ENCODE measurements at places on chromosomes 3 and 15. TPM values are rescaled to one million over a fixed set of nuclear protein-coding genes. Genes with fewer than 3 reads are reported as not detected.
A peak's percentile ranks its signal among the peaks of the same experiment; 100 is the strongest.

The GRAMD1C gene
- total RNA-seq, result 49.8 TPM

The DLG1 gene
- 76.7 TPM for total RNA-seq

The PLA2G4E gene
- total RNA-seq, result not detected

- H3K4me3 ChIP-seq, result no peak overlapping the region
- H3K27ac ChIP-seq, result no peak overlapping the region
- no peak for DNase-seq
- H3K4me1 ChIP-seq, result no peaks in the 10 kb centered on the region
Observed at GRCh38 chr3:4271834-4272233, 31.3 kb upstream of the SETMAR start.

GRCh38 chr15:36221992-36222391 lies 357.4 kb upstream of the CDIN1 start:
- H3K27ac ChIP-seq, result no peak overlapping the region
- H3K4me3 ChIP-seq, result no peak overlapping the region
- DNase-seq, result no peak
- H3K4me1 ChIP-seq, result no peaks in the 10 kb centered on the region

GRCh38 chr3:123039178-123039577 lies 11.6 kb upstream of the SEMA5B start:
- no peak overlapping the region for H3K4me3 ChIP-seq
- H3K4me1 ChIP-seq, result no peaks in the 10 kb centered on the region
- H3K27me3 ChIP-seq, result no peaks in the 10 kb centered on the region
- no peaks in the 10 kb centered on the region for H3K36me3 ChIP-seq
- H3K27ac ChIP-seq, result no peak overlapping the region

GRCh38 chr15:68553314-68553993 lies 25.3 kb upstream of the CORO2B start:
- peaks cover 4% of the 10 kb centered on the region for H3K27me3 ChIP-seq
- no peaks in the 10 kb centered on the region for H3K36me3 ChIP-seq
- H3K27ac ChIP-seq, result no peak overlapping the region
- no peak for DNase-seq
- no peaks in the 10 kb centered on the region for H3K4me1 ChIP-seq

GRCh38 chr3:20574746-20575145 lies 388.7 kb upstream of the SGO1 start:
- no peaks in the 10 kb centered on the region for H3K36me3 ChIP-seq
- H3K4me3 ChIP-seq, result no peak overlapping the region
- no peak for DNase-seq
- no peaks in the 10 kb centered on the region for H3K4me1 ChIP-seq

- H3K36me3 ChIP-seq, result no peaks in the 10 kb centered on the region
- H3K27ac ChIP-seq, result no peak overlapping the region
- H3K27me3 ChIP-seq, result no peaks in the 10 kb centered on the region
- H3K4me3 ChIP-seq, result no peak overlapping the region
- no peak for DNase-seq
Observed at GRCh38 chr15:83837945-83838571, 184.1 kb downstream of the ADAMTSL3 start.

The FHIT gene
- 17.7 TPM for total RNA-seq

The MEIS2 gene
- 18.2 TPM for total RNA-seq

The NEK11 gene
- total RNA-seq, result 7.4 TPM

DNA sequence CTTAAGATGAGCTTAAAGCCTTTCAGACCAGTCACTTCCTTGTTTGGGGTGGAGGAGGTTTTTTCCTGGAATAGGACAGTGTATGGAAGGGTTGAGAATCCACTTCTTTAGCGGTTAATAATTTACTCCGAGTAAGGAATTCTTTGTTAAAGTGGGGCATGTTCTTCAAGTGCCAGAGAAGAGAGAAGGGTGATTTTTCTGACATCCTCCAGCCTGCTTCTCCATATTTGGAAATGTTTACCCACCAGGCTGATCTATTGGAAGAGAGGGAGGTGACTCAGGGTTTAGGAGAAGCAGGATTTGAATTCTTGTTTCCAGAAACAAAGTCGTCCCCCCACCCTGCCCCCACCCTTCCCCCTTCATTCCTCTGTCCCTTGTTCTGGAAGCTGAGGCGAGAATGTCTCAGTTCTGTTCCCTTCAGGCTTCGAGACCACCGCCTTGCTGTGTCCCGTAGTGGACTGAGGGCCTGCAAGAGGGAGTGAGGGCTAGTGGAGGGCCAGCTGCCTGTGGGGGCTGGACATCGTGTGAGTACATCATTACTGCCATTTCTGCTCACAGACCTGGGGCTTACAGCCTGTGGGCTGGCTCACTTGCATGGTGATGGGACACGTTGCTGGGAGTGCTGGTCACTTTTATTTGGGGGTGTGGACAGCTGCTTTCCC lies 58.5 kb downstream of the LPP start:
- peak overlapping the region; percentile 31 for H3K4me3 ChIP-seq
- no peaks in the 10 kb centered on the region for H3K4me1 ChIP-seq
- H3K27me3 ChIP-seq, result no peaks in the 10 kb centered on the region
- peak overlapping the region; percentile 81 for H3K27ac ChIP-seq

The SLC28A1 gene
- total RNA-seq, result not detected

GRCh38 chr15:74906450-74907162 lies at the start of gene FAM219B:
Gene FAM219B (minus strand): TSS chr15:74906851. CDS start chr15:74906800, 51 bp downstream.
- DNase-seq, result peak; percentile 93
- H3K27me3 ChIP-seq, result no peaks in the 10 kb centered on the region

- no peak for DNase-seq
- H3K36me3 ChIP-seq, result no peaks in the 10 kb centered on the region
- no peak overlapping the region for H3K4me3 ChIP-seq
Observed at GRCh38 chr3:6929918-6930317, 69.0 kb downstream of the GRM7 start.

The RASGRF1 gene
- total RNA-seq, result 0.16 TPM

GRCh38 chr3:27637346-27637995 lies 84.7 kb downstream of the EOMES start:
- no peak overlapping the region for H3K4me3 ChIP-seq
- DNase-seq, result no peak

DNA sequence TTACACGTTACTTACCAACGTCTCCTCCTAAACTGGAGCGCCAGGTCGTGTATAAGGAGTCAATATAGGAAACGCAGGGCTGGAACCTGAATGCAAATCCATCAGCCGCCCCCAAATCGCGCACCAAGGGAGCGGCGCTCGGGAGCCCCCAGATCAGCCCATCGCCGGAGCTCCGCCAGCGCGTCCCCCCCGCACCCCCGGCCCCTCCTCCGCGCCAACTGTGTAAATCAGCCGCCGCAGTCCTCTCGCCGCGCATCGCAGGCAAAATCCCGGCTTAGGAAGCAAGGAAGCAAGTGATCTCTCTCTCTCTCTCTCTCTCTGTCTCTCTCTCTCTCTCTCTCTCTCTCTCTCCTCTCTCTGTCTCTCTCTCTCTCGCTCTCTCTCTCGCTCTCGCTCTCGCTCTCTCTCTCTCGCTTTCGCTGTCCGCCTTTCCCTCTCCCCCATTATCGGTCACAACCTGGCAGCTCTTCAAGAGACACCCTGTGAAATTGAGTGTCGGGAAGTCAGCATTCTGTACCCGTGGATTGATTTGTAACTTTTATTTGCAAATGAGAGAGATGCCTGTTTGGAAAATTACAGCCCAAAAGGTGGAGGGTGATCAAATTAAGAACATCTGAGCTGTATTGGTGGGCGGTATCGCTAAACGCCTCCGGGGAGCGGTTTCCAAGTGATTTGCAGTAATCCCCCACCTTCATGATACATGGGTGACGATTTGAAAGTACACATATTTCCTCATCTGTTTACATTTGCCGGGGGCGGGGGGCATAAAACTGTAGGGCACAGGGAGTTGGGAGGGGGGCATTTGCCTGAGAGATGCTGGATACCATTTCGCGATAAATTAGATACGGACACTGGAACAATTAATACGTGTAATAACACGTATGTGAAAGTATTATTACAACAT lies 645 bp upstream of the SLITRK3 start:
- no peak for DNase-seq
- peaks cover 11% of the 10 kb centered on the region for H3K4me1 ChIP-seq
- peak overlapping the region; percentile 38 for H3K4me3 ChIP-seq
- H3K27ac ChIP-seq, result no peak overlapping the region
- H3K36me3 ChIP-seq, result no peaks in the 10 kb centered on the region

The INSYN1 gene
- total RNA-seq, result 1.9 TPM

GRCh38 chr15:56805466-56806147 lies 72.3 kb upstream of the ZNF280D start:
- H3K4me1 ChIP-seq, result no peaks in the 10 kb centered on the region
- H3K36me3 ChIP-seq, result no peaks in the 10 kb centered on the region
- peak overlapping the region; percentile 5 for H3K4me3 ChIP-seq
- DNase-seq, result no peak
- no peak overlapping the region for H3K27ac ChIP-seq

The FOXL2 gene
- 0.33 TPM for total RNA-seq

GRCh38 chr3:50445919-50446318 lies 57.5 kb downstream of the CACNA2D2 start:
- no peak overlapping the region for H3K4me3 ChIP-seq
- no peaks in the 10 kb centered on the region for H3K4me1 ChIP-seq
- peak; percentile 71 for DNase-seq
- no peaks in the 10 kb centered on the region for H3K27me3 ChIP-seq
- no peak overlapping the region for H3K27ac ChIP-seq

- no peaks in the 10 kb centered on the region for H3K36me3 ChIP-seq
- no peak overlapping the region for H3K4me3 ChIP-seq
- H3K4me1 ChIP-seq, result no peaks in the 10 kb centered on the region
- H3K27ac ChIP-seq, result no peak overlapping the region
Observed at GRCh38 chr3:115761927-115762305, 138.6 kb downstream of the GAP43 start.

DNA sequence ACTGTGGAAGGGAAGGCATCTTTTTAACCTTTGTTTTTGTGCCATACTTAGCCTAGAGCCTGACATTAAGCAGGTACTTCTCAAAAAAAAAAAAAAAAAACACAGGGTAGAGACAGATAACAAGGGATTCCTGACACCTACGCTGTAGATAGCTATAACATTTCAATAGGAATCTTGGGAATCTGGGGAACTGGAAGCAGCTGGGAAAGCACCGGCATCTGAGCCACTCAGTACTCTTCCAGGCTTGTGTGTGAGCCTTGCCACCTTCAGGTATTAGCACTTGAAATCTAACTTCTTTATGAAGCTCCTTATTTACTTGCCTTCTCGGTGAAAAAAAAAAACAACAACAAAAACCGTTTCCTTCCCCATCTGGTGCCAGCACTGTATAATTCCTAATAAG lies 46.8 kb downstream of the PIK3CA start:
- no peaks in the 10 kb centered on the region for H3K27me3 ChIP-seq
- H3K27ac ChIP-seq, result no peak overlapping the region

DNA sequence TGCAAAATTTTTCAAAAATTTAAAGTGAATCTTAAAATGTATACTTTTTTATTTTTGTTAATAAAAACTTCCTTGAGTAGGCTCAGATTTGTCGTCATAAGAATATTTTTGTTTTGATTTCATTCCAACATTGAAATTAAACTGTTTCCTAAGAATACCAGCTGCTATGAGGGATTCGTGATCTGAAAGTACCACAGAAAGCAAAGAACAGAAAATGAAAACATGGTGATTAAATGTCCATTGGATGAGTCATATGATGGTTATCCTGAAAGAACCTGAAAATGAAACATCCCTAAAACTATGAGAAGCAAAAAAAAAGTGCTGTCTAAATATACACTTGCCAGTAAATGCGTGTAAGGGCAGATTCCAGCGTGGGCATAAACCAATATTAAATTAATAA lies 143.8 kb downstream of the GMNC start:
- H3K27me3 ChIP-seq, result no peaks in the 10 kb centered on the region
- H3K4me3 ChIP-seq, result peak overlapping the region; percentile 11
- H3K4me1 ChIP-seq, result no peaks in the 10 kb centered on the region
- H3K36me3 ChIP-seq, result no peaks in the 10 kb centered on the region
- no peak for DNase-seq

DNA sequence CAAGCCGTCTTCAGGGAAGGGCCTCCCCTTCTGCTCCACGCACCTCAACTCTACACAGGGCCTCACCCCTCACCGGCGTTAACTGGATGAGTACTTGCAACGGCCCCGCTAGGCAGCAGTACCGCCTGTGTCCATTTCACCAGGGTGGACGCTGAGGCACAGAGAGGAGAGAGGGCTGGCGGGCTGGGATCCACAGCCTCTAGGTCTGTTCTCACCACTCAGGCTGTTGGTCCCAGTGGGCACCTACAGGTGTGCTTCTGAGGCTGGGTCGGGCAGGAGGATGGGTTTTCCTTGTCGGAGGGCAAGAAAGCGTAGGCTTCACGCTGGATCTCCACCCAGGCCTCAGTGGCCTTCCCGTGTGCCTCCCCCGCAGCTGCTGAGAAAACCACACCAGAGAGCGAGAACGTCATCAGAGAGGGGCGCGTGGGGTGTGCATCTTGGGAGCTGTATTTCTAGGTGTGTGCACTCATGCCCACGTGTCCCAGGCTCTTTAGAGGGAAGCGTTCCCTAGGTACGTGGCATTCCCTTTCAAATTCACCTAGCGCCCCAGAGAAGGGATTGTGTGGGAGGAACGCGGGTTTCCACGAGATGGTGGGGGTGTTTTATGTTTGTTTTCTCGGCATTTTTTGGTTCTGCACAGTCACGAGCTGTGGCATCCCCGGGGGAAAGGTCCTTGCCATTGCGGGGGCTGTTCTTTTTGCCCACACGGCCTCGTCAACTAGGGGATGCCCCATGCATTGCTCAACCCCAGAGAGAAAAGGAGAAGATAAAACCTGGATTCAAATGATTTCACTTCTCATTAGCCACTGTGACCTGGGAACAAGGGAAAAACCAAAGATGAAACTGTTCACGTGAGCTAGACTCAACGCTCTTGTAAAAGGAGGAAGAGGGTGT lies 67.7 kb downstream of the MGLL start:
- no peaks in the 10 kb centered on the region for H3K27me3 ChIP-seq
- no peak overlapping the region for H3K4me3 ChIP-seq
- no peaks in the 10 kb centered on the region for H3K4me1 ChIP-seq
- DNase-seq, result no peak
- no peak overlapping the region for H3K27ac ChIP-seq
- no peaks in the 10 kb centered on the region for H3K36me3 ChIP-seq

DNA sequence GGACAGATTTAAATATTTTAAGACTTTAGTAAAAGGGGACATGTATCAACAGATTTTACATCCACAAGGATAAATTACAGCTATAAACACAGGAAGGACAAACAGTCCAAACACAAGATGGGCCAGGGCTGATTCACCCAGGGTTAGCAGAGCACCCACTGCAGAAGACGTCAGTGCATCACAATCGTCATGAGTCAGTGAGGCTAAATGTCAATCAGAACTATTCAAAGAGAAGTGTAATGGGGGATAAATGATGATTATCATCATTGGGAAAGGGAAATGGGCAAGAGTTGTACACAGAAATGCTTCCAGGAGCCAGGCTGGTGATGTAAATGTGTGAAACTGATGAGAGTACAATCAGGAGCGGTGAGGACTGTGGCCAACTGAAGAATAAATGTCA lies 226.8 kb downstream of the PLCL2 start:
- no peak overlapping the region for H3K4me3 ChIP-seq
- no peaks in the 10 kb centered on the region for H3K27me3 ChIP-seq
- no peaks in the 10 kb centered on the region for H3K4me1 ChIP-seq

The FEZF2 gene
- not detected for total RNA-seq

The CLDN1 gene
- 51.8 TPM for total RNA-seq
